ENCODE measurements at places on chromosomes 3 and 15. TPM values are rescaled to one million over a fixed set of nuclear protein-coding genes. Genes with fewer than 3 reads are reported as not detected.

Gene NDUFAF3
- 56.7 TPM for total RNA-seq

Gene ZNF774
- total RNA-seq: 0.69 TPM

Gene CFAP20DC
- 1.8 TPM for total RNA-seq

GRCh38 chr3:78255403-78255802 lies 1215.5 kb downstream of the ROBO2 start:
- ATAC-seq: no peak

GRCh38 chr15:37537802-37538201 lies 396.6 kb upstream of the TMCO5A start:
- ATAC-seq: no peak

GRCh38 chr3:127443581-127444375 lies 146.8 kb downstream of the TPRA1 start:
- ATAC-seq: no peak

- ATAC-seq: no peak
These were observed 86.3 kb downstream of the SH3GL3 start for GRCh38 chr15:83533410-83533962.

DNA sequence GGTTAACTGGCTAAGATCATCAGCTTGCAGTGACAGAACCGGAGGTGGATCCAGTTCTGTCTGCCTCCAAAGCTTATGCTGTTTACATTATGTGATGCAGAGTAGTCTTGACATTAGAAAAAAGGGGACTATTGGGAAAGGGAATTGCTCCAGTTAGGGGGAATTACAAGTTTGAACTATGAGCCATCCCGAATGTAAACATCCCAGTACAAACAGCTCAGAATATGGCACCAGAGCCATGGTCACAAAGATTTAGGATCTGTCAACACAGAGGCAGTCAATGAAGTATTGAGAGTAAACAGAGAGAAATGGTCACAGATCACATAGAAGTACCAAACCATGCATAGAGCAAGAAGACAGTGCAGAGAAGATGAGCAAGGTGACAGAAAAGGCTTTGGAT lies 39.8 kb upstream of the CRTC3 start:
- ATAC-seq: no peak

- ATAC-seq: no peak
These were observed 998.6 kb upstream of the EPHA6 start for GRCh38 chr3:95815828-95816227.

GRCh38 chr3:178421069-178421468 lies 115.2 kb upstream of the KCNMB2 start:
- ATAC-seq: no peak

DNA sequence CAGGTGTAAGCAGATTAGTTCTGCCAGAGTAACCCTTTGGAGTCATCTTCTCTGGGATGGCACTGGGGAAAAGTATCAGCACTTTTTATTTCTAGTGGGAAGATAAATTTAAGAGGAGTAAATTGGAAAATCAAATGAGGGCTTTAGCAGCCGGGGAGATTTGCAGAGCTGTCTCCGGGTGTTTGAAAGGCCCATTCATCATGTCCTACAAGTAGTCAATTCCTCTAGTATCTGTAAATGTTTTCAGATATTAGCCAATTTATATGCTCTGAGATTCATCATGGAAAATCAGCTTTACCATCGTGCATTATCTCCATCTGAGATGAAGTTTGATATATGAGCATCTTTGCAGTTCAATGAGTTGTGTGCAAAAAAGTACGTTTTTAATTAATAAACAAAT lies 93.6 kb downstream of the CDIN1 start:
- ATAC-seq: no peak

GRCh38 chr15:80890341-80891005 lies 99.1 kb downstream of the MESD start:
- no peak for ATAC-seq
